ENCODE measurements at places on chromosomes 13 and 19. TPM values are rescaled to one million over a fixed set of nuclear protein-coding genes. Genes with fewer than 3 reads are reported as not detected.

DNA sequence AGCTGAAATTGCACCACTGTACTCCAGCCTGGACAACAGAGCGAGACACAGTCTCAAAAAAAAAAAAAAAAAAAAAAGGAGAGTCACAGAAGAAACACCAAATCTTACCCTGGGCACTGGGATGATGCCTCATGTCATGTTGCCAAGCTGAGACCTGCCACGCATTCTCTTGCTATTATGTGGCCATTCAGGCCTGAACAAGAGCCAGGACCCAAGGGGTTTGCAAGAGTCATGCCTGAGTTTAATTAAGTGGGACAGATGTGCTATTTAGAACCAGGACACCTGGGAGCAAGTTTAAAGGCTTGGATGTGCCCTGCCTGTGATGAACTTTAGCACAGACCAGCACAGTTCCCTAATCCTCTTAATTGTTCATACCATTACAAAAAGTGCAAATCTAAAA is 9.8 kb downstream of the PNMA8A start:
- H3K4me1 ChIP-seq = no peaks in the 10 kb centered on the region
- DNase-seq = no peak
- H3K4me3 ChIP-seq = no peak overlapping the region
- no peaks in the 10 kb centered on the region for H3K36me3 ChIP-seq

DNA sequence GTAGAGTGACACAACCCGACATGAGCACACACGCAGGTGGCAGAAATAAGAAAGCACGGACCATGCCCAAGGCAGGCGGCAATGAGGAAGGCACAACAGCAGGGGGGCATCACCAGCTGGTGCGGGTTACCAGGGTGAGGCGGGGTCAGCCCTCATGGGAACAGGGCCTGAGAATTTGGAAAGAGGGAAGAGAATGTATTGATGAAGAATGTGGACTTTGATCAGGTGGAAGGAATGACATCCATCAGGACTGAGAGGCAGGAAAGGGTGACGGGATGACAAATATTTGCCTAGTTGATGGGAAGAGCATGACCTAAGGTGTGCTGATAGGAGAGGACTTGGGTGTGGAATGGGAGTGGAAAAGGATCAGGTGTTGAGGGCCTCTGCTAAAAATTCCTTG is 177.5 kb downstream of the ABCC4 start:
- no peak overlapping the region for H3K27ac ChIP-seq
- H3K4me3 ChIP-seq = no peak overlapping the region
- H3K4me1 ChIP-seq = no peaks in the 10 kb centered on the region

- H3K36me3 ChIP-seq = no peaks in the 10 kb centered on the region
- no peaks in the 10 kb centered on the region for H3K27me3 ChIP-seq
- DNase-seq = no peak
- H3K4me3 ChIP-seq = no peak overlapping the region
These were observed 12.8 kb downstream of the CHST8 start for GRCh38 chr19:33634361-33635091.

The KCNN4 gene
- total RNA-seq = 6.2 TPM

- H3K4me1 ChIP-seq = no peaks in the 10 kb centered on the region
- no peak for DNase-seq
- H3K27me3 ChIP-seq = no peaks in the 10 kb centered on the region
- H3K27ac ChIP-seq = no peak overlapping the region
These were observed 76.2 kb downstream of the C13orf42 start for GRCh38 chr13:51034906-51035305.

DNA sequence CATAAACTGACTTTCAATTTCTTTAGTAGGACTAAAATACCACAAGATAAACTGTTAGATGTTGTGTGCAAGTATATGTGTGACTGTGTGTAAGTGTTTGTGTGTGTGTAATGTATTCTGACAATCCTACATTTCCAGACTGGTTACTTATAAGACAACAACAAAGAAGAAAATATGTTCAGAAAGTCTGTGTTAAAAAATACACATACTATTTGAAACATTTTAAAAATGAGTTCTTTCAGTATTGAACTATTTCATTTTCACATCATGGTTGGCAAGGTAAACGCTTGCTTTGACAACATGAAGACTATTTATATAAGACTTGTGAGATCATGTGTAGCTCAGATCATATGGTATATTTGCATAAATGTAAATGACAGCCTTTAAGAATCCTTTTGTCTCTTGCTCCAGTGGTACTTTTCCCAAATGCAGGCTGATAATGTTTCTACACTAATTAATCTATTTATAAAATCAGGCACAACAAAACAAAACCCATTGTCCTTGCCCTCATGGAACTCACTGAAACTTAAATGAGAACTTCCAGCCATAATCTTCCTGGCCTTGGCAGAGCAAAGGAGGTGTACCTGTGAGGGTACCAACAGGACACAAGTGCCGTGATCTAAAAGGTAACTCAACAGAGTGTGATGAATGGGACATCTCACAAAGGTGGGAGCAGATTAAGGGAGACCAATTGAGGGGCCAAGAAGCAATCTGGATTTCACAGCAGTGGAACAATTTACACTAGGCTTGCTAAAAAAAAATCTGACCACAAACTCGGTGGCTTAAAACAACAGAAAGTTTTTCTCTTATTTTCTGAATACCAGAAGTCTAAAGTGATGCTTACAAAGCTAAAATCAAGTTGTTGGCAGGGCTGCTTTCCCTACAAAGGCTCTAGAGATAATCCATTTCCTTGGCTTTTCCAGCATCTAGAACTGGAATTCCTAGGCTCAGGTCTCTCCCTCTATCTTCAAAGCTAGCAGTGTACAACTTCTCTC is 349.0 kb downstream of the TBC1D4 start:
- H3K4me3 ChIP-seq = no peak overlapping the region
- H3K27ac ChIP-seq = no peak overlapping the region
- DNase-seq = no peak
- no peaks in the 10 kb centered on the region for H3K4me1 ChIP-seq
- H3K36me3 ChIP-seq = no peaks in the 10 kb centered on the region

GRCh38 chr19:33118643-33119042 is 13.3 kb upstream of the WDR88 start:
- H3K4me3 ChIP-seq = no peak overlapping the region
- H3K27ac ChIP-seq = no peak overlapping the region
- DNase-seq = no peak
- no peaks in the 10 kb centered on the region for H3K36me3 ChIP-seq
- H3K27me3 ChIP-seq = no peaks in the 10 kb centered on the region

- no peak overlapping the region for H3K4me3 ChIP-seq
- H3K27me3 ChIP-seq = no peaks in the 10 kb centered on the region
- no peak for DNase-seq
These were observed 82.5 kb upstream of the FGF14 start for GRCh38 chr13:102484329-102484728.

GRCh38 chr19:35090506-35091214 is 25.0 kb upstream of the FXYD3 start:
- peak; percentile 54 for DNase-seq
- no peaks in the 10 kb centered on the region for H3K36me3 ChIP-seq
- H3K4me1 ChIP-seq = no peaks in the 10 kb centered on the region

Data from ovary (tissue), 10 donors.